Activated T-helper 17 cell treated with anti-CD3 and anti-CD28 coated beads, Interleukin-2, amount 50 U/mL, for 72 hours (primary cell): ENCODE measurements at places on chromosomes 3 and 15. TPM values are rescaled to one million over a fixed set of nuclear protein-coding genes. Genes with fewer than 3 reads are reported as not detected.

The THPO gene
- total RNA-seq, result not detected

GRCh38 chr3:12751571-12751970 lies 7.5 kb downstream of the TMEM40 start:
- no peak for ATAC-seq

GRCh38 chr3:126053513-126053912 lies 30.4 kb downstream of the SLC41A3 start:
- peak; percentile 68 for ATAC-seq

The MASP1 gene
- total RNA-seq, result not detected

The CPEB1 gene
- not detected for total RNA-seq

DNA sequence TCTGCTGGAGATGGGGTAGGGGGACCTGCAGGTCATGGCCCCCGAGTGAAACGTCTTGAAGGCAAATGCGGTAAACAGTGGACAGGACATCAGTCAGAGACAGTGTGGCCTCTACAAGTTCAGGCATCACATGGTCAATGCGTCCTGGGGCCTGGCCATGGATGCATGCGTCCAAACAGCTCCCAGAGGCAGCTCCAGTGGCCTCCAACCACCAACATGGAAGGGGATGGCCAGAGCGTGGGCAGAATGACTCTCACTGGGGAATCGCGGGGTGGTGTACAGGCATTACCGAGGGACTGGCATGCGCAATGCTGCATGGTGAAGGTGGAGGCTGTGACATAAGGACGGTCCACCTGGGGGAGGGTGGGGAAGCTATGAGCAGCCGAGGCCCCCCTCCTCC lies 35.6 kb upstream of the IQSEC1 start:
- no peak for ATAC-seq

The MAGEL2 gene
- not detected for total RNA-seq

The TTC23 gene
- total RNA-seq, result 2.5 TPM

GRCh38 chr3:122031123-122031468 lies 9.0 kb upstream of the ILDR1 start:
- no peak for ATAC-seq

GRCh38 chr3:119506631-119507030 lies 8.3 kb downstream of the TIMMDC1 start:
- ATAC-seq, result no peak
